ENCODE measurements at places on chromosomes 3 and 15.
A peak's percentile ranks its signal among the peaks of the same experiment; 100 is the strongest.

GRCh38 chr3:177377166-177377565 lies 179.9 kb upstream of the TBL1XR1 start:
- no peak for DNase-seq

GRCh38 chr3:171240504-171240835 lies 213.9 kb upstream of the SLC2A2 start:
- no peak for DNase-seq

DNA sequence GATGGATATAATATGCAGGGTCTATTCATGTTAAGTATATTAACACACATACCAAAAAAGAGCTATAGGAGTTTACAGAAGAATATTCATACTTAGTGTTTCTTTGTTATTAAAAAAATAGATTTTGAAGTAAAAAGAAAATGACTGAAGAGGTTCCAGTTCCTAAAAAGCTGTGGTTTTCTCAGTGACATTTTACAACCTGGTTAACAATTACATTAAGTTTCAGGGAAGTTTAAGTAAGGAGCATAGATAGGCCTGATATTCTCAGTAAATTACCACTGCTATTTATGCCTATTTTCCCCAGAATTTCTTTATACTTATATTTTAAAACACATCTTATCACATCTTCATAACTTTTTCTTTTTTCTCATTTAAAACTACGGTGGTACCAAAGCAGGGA lies 43.6 kb upstream of the SPTSSB start:
- DNase-seq = no peak

DNA sequence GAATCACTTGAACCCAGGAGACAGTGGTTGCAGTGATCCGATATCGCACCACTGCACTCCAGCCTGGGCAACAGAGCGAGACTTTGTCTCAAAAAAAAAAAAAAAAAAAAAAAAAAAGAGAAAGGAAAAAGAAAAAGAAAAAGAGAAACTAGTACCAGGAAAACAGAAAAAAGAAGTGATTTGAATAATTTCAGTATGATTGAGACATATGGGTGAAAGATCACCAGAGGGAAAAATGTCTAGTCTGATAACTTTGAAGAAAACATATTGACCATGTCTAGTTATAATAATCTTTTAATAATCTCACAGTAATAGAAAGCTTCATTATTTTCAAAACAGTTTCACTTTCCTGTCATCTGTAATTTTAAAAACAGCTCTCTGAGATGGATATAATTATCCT lies 16.4 kb downstream of the TGFBR2 start:
- DNase-seq = no peak

DNA sequence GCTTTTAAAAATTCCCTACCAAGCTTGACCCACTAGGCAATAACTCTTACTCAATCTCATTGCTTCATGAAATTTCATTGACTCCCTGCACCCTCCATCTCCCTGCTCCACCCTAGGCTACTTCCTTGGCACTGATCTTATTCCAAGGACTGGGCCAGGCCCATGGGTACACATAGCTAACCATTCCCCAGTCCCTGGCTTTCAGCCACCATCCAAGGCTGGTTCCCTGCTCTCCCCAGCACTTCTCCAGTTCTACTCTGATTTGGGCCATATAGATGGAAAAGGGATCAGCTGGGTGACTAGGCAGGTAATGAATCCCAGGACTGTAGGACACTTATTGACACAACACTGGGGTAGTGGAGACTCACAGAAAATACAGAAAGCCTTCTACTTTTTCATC lies 88.1 kb upstream of the NEO1 start:
- no peak for DNase-seq

DNA sequence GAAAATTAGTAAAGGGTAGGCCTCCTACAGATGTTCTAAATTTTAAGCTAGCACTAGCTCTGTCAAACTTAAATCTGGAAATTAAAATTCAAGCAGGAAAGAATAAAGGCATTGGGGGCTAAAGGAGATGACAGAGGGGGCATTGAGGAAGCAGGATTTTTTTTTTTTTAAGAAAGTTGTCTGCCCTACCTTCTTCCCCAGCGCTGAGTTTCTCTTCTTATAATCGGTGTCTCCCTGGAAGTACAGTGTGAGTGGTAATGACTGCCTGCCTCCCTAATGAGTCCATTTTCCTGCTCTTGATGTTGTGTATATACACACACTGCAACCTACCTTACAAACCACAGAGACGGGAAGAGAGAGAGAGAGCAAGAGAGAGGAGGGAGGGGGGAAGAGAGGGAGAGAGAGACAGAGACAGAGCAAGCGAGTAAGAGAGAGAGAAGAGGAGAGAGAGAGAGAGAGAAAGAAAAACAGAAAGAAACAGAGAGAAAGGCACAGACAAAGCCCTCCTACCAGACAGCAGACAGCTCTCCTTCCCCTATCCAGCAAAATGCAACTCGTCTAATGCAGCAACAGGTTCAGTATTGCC lies 47.0 kb downstream of the ZBTB20 start:
- DNase-seq = peak; percentile 71

- no peak for DNase-seq
Observed at GRCh38 chr3:53478921-53479664, 15.3 kb upstream of the CACNA1D start.

- DNase-seq = no peak
Observed at GRCh38 chr3:139465636-139466035, 10.7 kb downstream of the RBP2 start.

DNA sequence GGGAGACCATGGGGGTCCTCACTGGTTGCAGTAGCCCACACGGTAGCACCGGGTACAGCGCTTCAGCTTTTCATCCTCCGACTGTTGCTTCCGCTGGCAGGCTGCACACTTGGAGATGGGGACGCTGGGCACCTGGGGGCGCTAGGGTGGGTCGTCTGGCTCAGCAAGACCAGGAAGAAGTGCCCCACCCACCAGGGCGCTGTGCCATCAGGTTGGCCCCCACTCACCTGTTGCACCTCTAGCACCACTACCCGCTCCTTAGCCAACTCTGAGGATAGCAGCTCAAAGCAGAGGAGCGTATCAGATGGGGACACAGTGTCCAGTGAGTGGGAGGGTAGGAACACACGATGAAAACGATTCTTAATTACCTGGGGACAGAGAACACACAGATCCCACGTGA lies 7.7 kb upstream of the QARS1 start:
- no peak for DNase-seq

DNA sequence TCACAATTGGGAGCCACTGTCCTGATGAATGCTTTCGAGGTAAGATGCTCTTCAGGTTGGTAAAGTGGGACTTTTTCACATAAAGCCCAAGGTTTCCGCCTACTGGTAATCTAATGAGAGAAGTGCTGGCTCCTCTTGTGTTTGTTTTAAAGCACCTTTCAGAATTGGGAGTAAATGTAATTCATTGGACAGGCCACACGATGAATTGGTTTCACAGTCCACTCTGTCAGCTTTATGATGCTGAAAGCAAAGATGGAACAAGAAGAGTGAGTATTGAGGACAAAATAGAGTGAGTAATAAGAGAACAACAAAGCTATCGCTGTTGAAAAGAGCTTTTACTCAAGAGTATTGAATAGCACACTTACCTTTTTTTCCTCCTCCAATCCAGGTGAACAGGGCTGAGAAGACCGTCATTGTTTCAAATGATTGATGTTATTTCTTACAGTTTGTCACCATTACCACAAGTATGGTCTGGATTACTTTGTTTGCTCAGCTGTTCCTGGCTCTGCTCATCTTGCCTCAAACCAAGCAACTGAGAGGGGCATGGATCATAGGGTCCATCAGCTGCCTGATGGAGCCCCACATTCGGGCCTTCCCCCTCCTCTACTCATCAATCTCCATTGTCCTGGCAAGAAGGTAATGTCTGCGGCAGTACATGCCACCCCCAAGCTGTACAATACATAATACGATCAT lies 136.1 kb upstream of the CNTN4 start:
- DNase-seq = no peak

DNA sequence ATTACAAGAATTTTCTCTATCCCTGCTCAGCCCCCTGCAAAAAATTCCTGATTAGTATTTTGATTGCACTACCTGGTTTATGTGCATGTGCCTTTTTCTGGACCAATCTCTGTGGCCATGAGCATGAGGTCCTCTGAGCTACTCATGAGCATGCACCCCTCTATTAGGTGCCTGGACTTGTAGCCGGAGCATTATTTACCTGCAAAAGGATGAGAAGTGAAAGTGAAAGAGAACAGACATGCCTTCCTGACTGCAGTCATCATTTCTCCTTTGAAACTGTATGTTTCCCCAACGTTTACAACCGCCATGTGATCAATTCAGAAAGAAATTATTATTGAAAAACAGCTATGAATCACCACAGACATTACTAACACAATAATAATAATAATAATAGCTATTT lies 1008.8 kb downstream of the ROBO2 start:
- DNase-seq = no peak

DNA sequence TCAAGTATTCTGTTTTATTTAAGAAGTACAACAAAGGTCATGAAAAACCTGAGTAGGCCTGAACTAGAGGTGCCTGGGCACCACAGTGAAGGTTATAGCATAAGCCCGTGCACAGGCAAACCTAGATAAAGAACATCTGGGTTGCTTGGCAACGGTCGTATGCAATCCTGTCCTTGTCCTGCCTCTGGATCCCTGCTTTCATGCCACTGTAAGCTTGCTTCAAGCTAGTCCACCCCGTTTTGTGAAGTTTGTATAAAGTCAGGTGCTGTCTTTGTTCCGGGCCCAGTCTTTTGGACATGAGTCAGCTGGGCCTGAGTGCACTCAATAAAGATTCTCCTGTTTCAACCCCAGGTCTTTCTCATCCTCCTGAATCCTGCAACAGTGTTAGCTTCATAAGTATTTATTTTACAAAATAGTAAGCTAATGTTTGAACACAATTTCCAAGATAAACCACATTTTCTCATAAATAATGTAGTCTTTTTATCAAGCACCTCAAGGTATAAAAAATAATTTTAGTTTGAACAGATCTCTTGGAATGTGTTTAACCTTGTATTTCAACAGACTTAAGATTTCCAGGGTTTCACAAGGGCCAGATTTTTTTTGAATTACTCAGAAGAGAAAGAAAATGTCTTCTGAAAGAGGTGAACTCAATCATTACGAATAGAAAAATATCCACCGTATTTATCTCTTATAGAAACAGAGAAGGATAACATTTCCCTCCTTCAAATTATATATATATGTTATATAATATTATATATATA lies 14.3 kb upstream of the SLC9C1 start:
- DNase-seq = no peak

DNA sequence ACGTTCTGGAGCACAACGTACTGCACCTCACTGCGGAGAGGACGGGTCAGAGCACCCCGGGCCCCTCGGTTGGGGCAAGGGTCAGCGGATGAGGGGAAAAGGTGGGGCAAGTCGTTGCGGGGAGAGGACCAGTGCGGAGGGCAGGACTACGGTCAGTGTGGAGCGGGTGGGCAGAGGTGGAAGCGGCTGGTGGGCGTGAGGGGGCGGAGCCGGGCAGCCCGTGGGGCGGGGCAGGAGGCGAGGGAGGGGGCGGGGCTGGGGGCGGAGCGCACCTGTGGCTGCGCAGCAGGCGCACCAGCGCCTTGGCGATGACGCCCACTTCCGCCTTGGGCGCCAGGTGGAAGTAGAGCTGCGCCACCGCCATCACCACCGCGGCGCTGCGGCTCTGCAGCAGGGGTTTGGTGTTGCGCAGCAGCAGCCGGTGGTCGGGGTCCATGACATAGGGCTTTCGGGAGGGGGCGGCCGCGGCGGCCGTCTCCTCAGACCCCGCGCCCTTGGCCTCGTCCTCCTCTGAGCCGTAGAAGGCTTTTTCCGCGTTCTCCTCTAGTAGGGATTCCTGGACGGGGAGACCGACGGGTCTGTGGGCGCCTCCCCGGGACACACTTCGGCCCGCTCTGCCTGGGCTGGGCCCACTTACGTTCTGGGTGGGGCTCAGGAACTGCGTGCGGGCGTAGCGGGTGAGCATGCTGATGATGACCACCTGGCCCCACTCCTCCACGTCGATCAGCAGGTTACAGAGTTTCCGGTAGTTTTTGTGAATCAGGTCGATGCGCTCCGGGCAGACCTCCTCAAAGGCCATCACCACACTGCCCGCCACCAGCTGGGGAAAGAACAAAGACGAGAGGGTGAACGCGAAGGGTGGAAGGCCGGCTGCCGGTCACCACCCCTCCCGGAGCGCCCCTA lies 29.2 kb downstream of the AP3B2 start:
- peak; percentile 73 for DNase-seq

GRCh38 chr3:49654955-49655556 lies 19.1 kb upstream of the APEH start:
- no peak for DNase-seq
